ENCODE measurements at places on chromosomes 12 and 14.

DNA sequence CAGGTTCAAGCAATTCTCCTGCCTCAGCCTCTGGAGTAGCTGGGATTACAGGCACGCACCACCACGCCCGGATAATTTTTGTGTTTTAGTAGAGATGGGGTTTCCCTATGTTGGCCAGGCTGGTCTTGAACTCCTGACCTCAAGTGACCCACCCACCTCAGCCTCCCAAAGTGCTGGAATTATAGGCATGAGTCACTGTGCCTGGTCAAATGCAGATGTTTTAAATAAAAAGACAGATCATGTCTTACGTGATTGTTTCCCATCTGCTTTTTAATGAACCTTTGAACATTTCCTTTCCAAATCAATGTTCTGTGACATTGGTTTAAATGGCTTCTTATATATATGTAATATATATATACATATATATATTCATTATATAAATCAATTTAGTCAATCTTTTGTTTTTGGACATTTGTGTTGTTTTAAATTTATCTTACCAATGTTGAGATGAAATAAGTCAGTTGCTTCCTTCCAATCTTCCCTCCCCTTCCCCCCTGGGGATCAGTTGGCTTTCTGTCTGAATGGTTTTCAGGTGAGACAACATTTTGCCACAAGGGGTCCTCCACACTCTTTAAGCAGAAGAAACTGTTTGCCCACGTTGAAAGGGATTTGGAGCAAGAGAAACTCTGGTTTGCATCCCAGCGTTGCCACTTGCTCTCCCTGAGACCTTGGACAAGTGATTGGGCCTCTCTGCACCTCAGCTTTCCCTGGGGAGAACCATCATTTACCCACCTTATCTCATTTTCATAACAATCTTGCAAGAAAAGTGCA lies 47.6 kb upstream of the RBM19 start:
- no peaks in the 10 kb centered on the region for H3K36me3 ChIP-seq
- H3K27ac ChIP-seq = no peak overlapping the region
- no peaks in the 10 kb centered on the region for H3K4me1 ChIP-seq
- no peak overlapping the region for H3K4me3 ChIP-seq
- DNase-seq = peak; percentile 37
- peaks cover 4% of the 10 kb centered on the region for H3K27me3 ChIP-seq

DNA sequence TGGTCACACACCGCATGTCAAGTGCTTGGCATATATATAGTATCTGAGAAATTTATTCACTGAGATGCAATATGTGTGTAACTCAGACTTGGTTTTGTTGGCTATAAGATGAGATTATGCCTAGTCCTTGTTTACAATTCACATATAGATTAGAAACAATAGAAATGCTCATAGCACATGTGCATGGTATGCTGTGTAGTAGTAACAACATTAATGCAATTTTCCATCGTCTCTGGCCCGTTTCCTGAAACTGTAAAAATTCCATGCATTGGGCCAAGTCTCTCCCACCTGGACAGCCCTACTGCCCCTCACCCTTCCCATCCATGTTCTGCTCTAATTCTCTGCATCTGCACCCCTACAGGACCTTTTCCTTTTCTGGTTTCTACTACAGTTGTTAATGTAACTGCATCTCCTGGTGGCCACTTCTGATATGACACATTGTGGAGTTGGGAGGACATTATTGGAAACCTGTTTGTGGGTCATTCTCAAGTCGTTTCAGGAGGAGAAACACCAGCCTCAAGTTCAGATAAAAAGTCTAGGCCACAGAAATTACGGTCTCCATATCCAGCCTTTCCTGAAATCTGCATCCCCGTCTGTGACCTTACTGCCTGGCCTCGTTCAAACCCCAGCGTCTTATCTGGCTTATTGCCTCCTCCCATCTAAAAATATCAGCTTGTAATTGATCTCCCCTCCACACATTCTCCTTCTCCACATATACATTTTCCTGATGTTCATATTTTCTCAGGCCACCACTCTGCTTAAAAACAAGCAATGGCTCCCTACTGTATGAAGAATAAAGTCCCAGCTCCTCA lies 37.5 kb downstream of the EMP1 start:
- no peaks in the 10 kb centered on the region for H3K27me3 ChIP-seq
- H3K36me3 ChIP-seq = no peaks in the 10 kb centered on the region
- H3K4me3 ChIP-seq = no peak overlapping the region
- no peaks in the 10 kb centered on the region for H3K4me1 ChIP-seq

GRCh38 chr12:59182191-59182590 lies 261.9 kb upstream of the LRIG3 start:
- H3K27me3 ChIP-seq = no peaks in the 10 kb centered on the region
- no peaks in the 10 kb centered on the region for H3K4me1 ChIP-seq
- no peak overlapping the region for H3K27ac ChIP-seq
- no peak for DNase-seq

DNA sequence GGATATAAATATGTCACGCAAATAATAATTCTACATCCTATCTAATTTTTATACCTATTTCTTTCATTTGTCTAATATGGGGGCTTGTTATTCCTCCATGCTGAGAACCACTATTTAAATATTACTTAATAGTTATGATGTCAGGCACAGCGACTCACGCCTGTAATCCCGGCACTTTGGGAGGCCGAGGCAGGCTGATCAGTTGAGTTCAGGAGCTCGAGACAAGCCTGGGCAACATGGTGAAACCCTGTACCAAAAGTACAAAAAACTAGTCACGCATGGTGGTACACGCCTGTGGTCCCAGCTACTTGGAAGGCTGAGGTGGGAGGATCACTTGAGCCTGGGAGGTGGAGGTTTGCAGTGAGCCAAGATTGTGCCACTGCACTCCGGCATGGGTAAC lies 45.2 kb downstream of the GXYLT1 start:
- no peak overlapping the region for H3K27ac ChIP-seq
- no peaks in the 10 kb centered on the region for H3K27me3 ChIP-seq
- no peaks in the 10 kb centered on the region for H3K36me3 ChIP-seq
- H3K4me3 ChIP-seq = no peak overlapping the region

GRCh38 chr12:117360551-117361346 lies 677 bp downstream of the NOS1 start:
- no peaks in the 10 kb centered on the region for H3K4me1 ChIP-seq
- H3K27ac ChIP-seq = no peak overlapping the region
- H3K27me3 ChIP-seq = no peaks in the 10 kb centered on the region
- no peaks in the 10 kb centered on the region for H3K36me3 ChIP-seq
- no peak for DNase-seq

- H3K27ac ChIP-seq = no peak overlapping the region
- no peaks in the 10 kb centered on the region for H3K4me1 ChIP-seq
- no peaks in the 10 kb centered on the region for H3K36me3 ChIP-seq
- no peak overlapping the region for H3K4me3 ChIP-seq
- no peaks in the 10 kb centered on the region for H3K27me3 ChIP-seq
Measured at GRCh38 chr14:88075269-88075981, 70.5 kb downstream of the GPR65 start.

- no peak for DNase-seq
- H3K36me3 ChIP-seq = no peaks in the 10 kb centered on the region
- H3K4me1 ChIP-seq = peaks cover 4% of the 10 kb centered on the region
- no peaks in the 10 kb centered on the region for H3K27me3 ChIP-seq
Measured at GRCh38 chr14:24943024-24943423, 106.9 kb downstream of the STXBP6 start.

- H3K36me3 ChIP-seq = peaks cover 3% of the 10 kb centered on the region
- H3K27me3 ChIP-seq = no peaks in the 10 kb centered on the region
- peak; percentile 55 for DNase-seq
- no peak overlapping the region for H3K4me3 ChIP-seq
- peaks cover 14% of the 10 kb centered on the region for H3K4me1 ChIP-seq
- no peak overlapping the region for H3K27ac ChIP-seq
Measured at GRCh38 chr14:72883961-72884360, 9.9 kb downstream of the DPF3 start.

- DNase-seq = no peak
- H3K27ac ChIP-seq = no peak overlapping the region
- H3K36me3 ChIP-seq = no peaks in the 10 kb centered on the region
- H3K4me3 ChIP-seq = no peak overlapping the region
- H3K4me1 ChIP-seq = no peaks in the 10 kb centered on the region
- peaks cover 24% of the 10 kb centered on the region for H3K27me3 ChIP-seq
Measured at GRCh38 chr12:3752096-3752709, 706 bp downstream of the CRACR2A start.
